ENCODE measurements at places on chromosomes 7 and 10.

- DNase-seq = no peak
These were observed 71.8 kb upstream of the EMX2 start for GRCh38 chr10:117470733-117471132.

- no peak for DNase-seq
These were observed 139.5 kb downstream of the ALOX5 start for GRCh38 chr10:45513551-45513950.

- DNase-seq = no peak
These were observed 14.9 kb downstream of the ARHGAP19 start for GRCh38 chr10:97277551-97277950.

DNA sequence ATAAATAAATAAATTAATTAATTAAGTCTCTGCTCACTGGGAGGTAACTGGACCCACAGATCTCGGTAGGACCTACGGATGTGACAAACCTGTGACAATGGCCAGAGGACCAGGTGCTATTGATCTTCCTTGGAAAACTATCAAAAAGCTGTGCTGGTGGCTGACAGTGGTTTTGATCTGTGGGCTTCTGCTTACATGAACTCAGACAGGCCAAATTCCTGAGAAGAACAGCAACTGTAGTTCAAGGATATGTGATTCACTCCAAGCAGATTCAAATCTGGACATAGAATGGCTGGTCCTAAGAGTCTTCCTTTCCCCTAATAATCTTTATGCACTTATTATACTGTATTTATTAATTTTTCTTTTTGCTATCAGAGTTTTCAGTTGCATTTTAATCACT is 80.0 kb downstream of the ATXN7L1 start:
- DNase-seq = no peak

Data from HL-60 (cell line).